ENCODE measurements at places on chromosomes 16 and 17. TPM values are rescaled to one million over a fixed set of nuclear protein-coding genes. Genes with fewer than 3 reads are reported as not detected.

The CES5A gene
- not detected for total RNA-seq

The NPIPB4 gene
- 63.3 TPM for total RNA-seq

The MMP28 gene
- total RNA-seq = 32.2 TPM

The MYCBPAP gene
- total RNA-seq = not detected

The TRIM16 gene
- 66.3 TPM for total RNA-seq

The PRSS8 gene
- 26.0 TPM for total RNA-seq

The GNG13 gene
- not detected for total RNA-seq

- no peak for DNase-seq
These were observed 33.1 kb downstream of the N4BP1 start for GRCh38 chr16:48576927-48577326.

DNA sequence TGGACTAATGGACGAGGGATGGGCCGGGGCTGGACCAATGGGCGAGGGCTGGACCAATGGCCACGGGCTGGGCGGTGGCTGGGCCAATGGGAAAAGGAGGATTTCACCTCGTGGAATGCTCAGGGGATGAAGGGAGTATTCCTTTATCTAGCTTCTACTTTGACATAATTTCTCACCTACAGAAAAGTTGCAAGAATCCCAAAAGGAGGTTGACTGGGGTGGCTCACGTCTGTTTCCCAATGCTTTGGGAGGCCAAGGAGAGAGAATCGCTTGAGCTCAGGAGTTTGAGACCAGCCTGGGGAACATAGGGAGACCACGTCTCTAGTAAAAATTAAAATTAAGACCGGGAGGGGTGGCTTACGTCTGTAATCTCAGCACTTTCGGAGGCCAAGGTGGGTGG is 5.7 kb upstream of the FLYWCH1 start:
- DNase-seq = no peak

GRCh38 chr17:74854792-74855191 is 4.9 kb downstream of the GRIN2C start:
- no peak for DNase-seq

- no peak for DNase-seq
These were observed 64.5 kb downstream of the TANGO6 start for GRCh38 chr16:68907781-68908181.

GRCh38 chr16:14409563-14409962 is 220.5 kb downstream of the PARN start:
- DNase-seq = no peak

GRCh38 chr16:9308850-9309249 is 217.4 kb downstream of the HAPSTR1 start:
- no peak for DNase-seq

DNA sequence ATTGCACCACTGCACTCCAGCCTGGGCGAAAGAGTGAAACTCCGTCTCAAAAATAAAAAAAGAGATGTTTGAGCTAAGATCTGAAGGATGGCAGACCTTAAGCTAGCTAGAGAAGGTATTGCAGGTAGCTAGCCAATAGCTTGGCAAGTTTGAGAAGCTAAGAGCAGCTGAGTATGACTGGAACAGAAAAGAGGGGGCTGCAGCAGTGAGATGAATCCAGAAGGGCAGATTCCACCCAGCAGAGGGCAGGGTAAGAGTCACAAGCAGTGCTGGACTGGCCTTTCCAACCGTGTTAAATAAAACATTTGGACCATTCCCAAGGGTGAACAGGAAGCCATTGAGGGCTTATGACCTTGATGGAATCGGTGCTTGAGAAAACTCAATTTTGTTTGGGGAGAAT is 5.7 kb upstream of the PHAF1 start:
- no peak for DNase-seq
